ENCODE measurements at places on chromosomes 5 and 9.

DNA sequence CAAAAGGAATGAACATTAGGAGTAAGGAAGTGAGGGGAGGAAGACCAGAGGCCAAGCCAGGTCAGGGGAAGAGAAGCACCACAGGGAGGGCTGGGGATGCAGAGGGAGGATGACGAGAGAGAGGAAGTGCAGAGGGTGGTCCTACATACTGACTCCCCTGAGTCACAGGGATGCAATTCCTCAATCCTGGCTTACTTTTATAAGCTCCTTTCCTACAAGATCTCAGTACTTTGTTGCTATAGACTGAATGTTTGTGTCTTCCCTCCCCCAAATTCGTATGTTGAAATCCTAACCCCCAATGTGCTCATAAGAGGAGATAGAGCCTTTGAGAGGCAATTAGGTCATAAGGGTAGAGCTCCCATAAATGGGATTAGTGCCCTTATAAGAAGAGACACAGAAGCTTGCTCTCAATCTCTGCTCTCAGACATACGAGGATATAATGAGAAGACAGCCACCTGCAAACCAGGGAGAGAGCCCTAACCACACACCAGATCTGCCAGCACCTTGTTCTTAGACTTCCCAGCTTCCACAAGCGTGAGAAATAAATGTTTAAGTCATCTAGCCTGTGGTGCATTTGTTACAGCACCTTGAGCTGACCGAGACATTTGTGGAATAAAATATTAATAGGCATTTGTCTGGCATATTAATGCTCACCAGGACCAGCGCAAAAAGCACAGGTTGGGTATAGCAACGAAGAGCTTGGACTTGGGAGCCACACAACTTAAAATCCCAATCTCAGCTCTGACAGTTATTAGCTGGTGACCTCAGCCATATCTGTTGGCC lies 33.4 kb downstream of the GCNT4 start:
- no peak for DNase-seq

- DNase-seq = no peak
These were observed 104.3 kb downstream of the SEMA5A start for GRCh38 chr5:9441610-9442009.

GRCh38 chr5:55509796-55510522 lies 24.8 kb downstream of the PLPP1 start:
- no peak for DNase-seq

DNA sequence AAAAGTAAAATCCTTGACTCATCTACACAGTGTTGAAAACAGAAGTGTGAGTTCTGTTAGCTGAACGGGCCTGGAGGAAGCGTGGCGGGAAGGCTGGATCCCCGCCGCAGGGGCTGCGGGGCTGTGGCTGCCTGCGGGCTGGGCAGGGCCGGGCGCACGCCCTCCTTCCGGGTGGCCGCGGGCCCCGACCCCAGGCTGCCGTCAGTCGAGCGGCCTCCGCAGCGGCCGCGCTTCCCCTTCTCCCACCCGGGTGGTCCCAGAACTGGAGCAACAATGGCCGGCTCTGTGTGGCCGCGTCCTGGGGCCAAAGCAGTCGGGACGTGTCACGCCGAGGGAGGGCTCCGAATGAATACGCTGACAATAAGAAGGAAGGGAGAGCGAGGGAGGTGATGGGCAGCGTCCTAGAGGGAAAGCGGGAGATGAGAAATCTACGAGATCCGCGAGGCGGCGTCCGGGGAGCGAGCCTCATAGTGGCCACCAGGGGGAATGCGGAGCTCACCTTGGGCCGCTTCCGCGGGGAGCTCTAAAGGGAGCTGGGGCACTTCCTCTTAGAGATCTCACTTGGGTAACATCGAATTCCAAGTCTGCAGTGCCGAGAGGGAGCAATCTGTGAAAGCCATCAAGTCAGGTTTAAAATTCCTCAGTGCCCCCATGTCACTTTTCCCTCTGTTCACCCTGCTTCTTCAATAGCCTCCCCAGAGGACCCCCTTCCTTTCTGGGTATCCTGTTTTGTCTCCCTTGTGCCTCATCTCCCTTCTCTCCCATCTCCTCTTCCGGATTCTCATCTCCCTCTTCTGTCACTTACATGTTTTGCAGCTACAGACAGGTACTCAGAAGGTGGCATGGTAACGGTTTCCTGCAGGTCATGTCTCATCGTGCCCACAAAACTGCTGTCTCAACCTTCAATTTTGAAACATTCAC lies 83.9 kb downstream of the SLC1A3 start:
- DNase-seq = peak; percentile 81

GRCh38 chr9:107612136-107612535 lies 122.6 kb upstream of the KLF4 start:
- DNase-seq = no peak

- DNase-seq = no peak
These were observed 24.8 kb downstream of the FYB1 start for GRCh38 chr5:39194466-39195136.

DNA sequence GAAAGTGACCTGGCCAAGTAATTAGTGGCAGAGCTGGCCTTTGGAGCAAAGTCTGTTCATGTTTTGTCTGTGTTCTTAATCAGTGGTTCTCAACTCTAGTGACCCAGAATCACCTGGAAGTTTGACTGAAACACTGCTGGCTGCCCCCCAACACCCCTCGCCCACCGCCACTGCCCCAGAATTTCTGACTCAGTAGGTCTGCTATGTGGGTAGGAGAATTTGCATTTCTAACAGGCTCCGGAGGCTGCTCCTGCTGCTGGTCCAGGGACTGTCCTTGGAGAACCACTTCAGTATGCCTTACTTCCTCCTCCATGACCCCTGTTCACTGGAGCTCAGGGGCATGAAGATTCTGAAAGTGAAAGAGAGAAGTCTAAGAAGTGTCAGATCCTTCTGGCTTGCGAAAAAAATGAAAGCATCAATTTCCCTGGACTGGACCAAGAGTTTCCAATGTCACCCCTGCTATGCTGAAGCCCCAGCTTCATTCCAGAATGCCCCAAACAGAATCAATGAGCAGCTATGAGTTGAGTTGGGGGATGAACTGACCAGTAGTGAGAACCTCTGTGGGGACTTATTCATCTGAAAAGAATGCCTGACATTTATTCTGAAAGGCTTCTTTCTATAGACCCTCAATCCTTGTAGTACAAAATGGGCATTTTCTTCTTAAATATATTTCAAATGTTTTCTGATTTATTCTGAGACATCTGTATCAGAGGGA lies 20.8 kb upstream of the COL15A1 start:
- no peak for DNase-seq

GRCh38 chr5:134226441-134227192 lies 744 bp upstream of the PPP2CA start:
- no peak for DNase-seq

DNA sequence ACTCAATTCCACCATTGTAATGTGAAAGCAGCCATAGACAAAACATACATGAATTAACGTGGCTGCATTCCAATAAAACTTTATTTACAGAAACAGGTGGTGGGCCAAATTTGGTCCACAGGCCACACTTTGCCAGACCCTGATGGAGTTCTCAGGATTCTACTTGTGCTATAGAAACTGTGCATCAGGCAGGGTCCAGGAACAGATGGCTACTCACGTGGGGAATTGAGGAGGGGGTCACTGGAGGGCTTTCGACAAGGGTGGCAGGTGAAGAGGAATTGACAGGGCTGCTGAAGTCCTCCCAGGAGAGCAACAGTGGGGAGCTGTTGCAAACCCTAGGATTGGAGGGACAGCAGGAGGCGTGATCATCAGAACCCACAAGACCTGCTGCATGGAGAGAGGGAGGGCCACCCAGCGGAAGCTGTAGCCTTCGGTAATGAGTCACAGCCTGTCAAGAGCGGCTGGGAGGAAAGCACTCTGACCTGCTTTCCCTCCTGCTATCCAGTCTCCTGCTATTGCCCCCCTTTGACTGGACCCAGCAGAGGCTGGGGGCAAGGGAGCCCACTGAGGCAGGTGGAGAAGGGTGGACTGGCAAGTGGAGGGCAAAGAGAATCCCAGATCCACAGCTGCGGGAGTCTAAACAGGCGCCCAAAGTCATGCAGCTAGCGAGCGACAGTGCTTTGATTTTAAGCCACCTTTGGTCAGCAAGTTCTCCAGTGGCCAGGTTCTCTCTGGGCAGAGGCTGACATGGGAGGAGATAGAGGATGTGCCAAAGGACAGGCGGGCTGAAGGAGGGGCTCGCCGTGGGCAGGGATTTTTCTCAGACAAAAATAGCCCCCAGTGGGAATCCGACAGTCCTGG lies 138.3 kb upstream of the SMIM23 start:
- DNase-seq = peak; percentile 48

- no peak for DNase-seq
These were observed 130.4 kb upstream of the RFX3 start for GRCh38 chr9:3656224-3656623.

- no peak for DNase-seq
These were observed 1082.9 kb upstream of the SEMA6A start for GRCh38 chr5:117657541-117657940.

- no peak for DNase-seq
These were observed 1258.0 kb upstream of the CDH9 start for GRCh38 chr5:28296254-28297013.

GRCh38 chr5:134110382-134110781 lies 4.1 kb upstream of the TCF7 start:
- DNase-seq = no peak

- DNase-seq = no peak
These were observed 133.2 kb downstream of the TMEM174 start for GRCh38 chr5:73306078-73306719.

- DNase-seq = no peak
These were observed 197.7 kb upstream of the CDKN2B start for GRCh38 chr9:22206833-22207232.

GRCh38 chr5:116436674-116437350 lies 137.8 kb downstream of the SEMA6A start:
- DNase-seq = no peak

DNA sequence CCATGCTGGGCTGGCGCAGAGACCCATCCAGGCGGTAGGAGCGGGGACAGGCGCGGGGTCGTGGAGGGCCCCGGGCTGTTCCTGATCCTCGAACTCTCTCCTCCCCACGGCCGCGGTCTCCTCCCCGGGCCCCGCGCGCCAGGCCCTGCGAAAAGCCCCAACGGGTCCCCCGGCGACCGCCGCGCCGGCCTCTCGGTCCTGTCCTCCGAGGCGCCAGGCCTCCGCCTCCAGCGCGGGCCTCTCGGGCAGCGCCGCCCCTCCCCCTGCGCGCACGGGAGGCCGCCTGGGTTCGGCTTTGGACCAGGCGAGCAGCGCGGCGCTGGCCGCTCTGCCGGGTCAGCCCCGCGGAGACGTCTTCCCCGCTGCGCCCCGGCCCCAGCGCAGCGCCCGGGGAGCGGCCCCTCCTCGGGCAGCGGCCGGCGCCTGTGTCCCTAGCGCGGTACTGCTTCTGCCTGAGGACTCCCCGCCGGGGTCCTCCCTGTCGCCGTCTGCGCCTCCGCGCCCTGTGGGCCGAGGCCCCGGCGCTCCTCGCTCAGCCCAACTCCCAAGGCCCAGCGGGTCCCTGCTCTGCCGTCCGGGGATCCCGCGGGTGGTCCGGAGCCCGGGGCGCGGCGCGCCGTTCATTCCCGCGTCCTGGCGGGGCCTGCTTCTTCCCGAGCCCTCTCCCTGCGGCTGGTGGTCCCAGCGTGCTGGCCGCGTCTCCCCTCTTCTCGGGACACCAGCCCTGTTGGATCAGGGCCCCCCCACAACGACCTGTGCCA lies 13.4 kb downstream of the COL23A1 start:
- DNase-seq = no peak

All from HCT116 (cell line).